Panc1 (cell line): ENCODE measurements at places on chromosomes 16 and 17.

DNA sequence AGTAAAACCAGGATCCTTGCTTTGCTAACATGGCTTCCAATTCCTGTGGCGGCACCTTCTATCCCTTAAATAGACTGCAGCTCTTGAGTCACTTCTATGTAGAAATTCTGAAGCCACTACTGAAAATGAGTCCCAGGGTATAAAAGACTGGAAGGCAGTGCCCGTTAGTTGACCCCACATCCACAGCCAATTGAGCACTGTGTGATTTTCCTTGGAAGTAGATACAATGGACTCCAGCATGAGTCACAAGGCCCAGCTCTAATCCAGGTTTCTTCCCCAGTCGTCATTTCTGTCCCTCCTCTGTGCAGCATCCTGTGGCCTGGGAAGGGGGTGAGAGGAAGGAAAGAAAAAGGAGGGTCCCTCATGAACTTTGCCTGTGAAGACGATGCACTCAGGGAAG, 69.5 kb downstream of the HLF start:
- DNase-seq = no peak

GRCh38 chr16:2776500-2777139, 460 bp downstream of the ELOB start:
- no peak for DNase-seq

GRCh38 chr17:4008441-4009185, 44.4 kb upstream of the ATP2A3 start:
- DNase-seq = no peak

GRCh38 chr16:75216127-75216526, 2.7 kb upstream of the CTRB1 start:
- DNase-seq = no peak

GRCh38 chr17:50638966-50639713, 4.5 kb downstream of the ABCC3 start:
- DNase-seq = peak; percentile 96
